ENCODE measurements at places on chromosomes 1 and 21.

- DNase-seq, result no peak
These were observed 22.9 kb upstream of the PKN2 start for GRCh38 chr1:88661188-88661587.

DNA sequence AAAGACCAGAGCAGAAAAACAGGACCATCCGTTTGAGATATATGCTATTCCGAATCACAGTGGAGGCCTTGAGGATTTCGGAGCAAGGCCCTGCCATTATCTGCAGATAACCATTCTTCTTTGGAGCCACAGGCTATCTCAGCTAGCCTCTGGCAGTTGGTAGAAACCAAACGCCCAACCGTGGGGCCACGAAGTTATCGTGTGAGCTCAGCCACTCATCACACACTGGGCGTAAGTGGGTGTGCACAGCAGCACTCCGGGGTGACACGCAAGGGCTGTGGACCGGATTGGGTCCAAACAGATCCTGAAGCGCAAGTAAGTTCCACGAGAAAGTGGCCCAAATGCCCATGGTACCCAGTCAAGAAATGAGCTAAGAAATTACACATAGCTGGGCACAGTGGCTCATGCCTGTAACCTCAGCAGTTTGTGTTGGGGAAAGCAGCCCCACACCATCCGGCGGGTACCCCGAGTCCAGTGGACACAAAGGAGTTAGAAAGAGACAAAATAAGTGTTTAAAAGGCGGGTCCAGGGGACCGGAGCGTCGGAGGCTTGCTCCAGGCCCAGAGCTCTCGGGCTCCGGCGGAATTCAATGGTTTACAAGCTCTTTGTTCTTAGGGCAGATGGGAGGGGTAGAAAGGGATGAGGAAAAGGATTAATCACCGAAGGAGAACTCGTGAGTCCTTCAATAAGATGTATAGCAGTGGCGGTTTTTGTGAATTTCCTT is 130.6 kb downstream of the LIPI start:
- no peak for DNase-seq

DNA sequence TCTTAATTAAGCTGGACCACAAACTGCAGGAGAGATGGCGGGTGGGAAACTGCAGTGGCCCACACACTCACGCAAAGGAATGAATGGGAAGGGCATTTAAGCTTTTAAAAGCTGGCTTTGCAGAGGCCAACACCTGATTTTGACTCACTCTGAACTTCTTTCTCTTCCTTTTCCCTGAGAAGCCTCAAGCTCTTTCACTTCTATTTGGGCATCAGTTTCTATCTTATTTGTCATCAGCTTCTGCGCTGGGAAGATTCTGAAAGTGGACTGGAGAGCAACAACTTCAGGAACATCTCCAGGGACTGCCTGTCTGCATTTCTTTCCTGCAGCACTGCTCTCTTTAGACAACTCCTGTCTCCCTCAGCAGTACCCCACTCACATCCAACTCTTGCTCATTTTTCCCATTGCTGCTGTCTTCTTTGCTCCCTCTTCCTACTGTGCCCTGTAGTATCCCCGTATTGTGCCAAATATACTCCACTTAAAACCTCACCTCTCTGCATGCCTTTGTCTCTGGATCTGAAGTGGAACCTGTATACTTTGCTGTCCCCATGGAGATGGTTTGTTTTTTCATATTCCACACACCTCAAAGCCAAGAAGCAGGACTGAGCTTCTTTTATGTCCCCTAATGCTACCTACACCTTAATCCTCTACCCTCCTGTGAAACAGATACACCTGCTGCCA is 143.3 kb upstream of the JUN start:
- DNase-seq, result no peak

- DNase-seq, result no peak
These were observed 73.3 kb downstream of the EVI5 start for GRCh38 chr1:92711473-92712165.
